ENCODE measurements at places on chromosomes 12 and 14. TPM values are rescaled to one million over a fixed set of nuclear protein-coding genes. Genes with fewer than 3 reads are reported as not detected.

- no peak overlapping the region for H3K27ac ChIP-seq
- H3K4me1 ChIP-seq: peaks cover 5% of the 10 kb centered on the region
- no peaks in the 10 kb centered on the region for H3K36me3 ChIP-seq
- no peak for DNase-seq
Measured at GRCh38 chr12:52210186-52210924, 18.5 kb upstream of the KRT80 start.

Gene HOXC6
- total RNA-seq: not detected

DNA sequence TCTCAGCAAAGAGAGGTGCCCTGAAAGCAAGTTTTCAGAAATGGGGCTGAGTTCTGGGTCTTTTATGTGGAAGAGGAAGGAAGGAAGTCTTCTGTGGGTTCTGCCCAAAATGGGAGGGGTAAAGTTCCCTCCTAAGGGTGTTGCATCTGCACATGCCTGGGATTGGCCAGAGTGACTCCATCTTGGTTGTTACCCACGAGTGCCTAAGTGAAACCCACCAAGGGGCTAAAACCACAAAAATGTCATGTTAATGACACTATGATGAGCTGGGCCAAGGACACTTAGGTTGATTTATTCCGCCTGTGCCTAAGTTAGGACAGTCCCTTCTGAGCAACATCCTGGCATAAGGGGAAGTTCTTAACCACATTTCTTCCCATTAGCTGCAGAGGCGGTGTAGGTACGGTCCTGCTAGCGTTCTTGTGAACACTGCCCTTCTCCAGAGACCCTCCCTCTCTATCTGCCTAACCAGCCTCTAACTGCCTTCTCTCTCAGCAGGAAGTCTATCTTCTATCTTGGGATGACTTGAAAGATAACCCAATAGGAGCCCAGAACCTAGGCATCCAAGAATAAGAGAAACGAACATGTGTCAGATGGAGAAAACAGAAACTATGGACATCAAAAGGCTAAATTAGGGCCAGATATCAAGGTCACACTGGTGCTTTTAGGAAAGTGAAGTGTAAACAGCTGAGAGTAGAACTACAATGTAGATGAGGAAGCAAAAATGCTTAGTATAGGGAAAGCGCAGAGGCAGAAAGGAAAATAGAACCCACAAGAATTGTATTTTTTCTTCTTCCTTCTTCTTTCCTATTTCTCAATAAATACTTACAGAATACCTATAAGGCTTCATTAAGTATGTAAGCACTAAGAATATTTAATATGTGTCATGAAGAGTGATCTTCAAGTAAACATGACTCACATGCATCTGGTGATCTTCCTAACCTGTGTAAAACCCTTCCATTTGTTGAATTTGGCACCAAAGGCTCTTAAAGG lies 104.2 kb upstream of the AMN1 start:
- no peaks in the 10 kb centered on the region for H3K27me3 ChIP-seq
- H3K4me1 ChIP-seq: no peaks in the 10 kb centered on the region
- no peak overlapping the region for H3K4me3 ChIP-seq
- H3K27ac ChIP-seq: no peak overlapping the region

DNA sequence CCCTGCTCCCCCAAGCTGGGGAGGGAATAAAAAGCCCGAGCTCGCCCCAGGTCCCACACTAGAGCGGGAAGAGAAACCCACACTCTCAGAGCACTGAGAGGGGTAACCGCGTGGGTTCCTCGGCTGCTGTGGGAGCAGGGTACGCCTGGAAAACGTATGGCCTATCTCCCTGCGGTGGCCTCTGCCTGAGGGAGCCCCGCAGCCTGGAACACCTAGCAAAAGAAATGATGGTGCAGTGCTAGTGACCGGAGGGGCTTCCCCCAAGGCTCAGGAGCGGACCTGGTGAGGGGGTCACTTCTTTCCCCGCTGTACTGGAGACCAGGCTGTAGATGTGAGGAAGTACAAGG lies 2.5 kb upstream of the OR4N2 start:
- H3K4me1 ChIP-seq: no peaks in the 10 kb centered on the region
- no peak overlapping the region for H3K27ac ChIP-seq
- no peak for DNase-seq
- H3K36me3 ChIP-seq: no peaks in the 10 kb centered on the region
- H3K27me3 ChIP-seq: no peaks in the 10 kb centered on the region

- H3K4me1 ChIP-seq: peaks cover 45% of the 10 kb centered on the region
- no peaks in the 10 kb centered on the region for H3K36me3 ChIP-seq
- H3K4me3 ChIP-seq: no peak overlapping the region
- H3K27me3 ChIP-seq: no peaks in the 10 kb centered on the region
- no peak for DNase-seq
Measured at GRCh38 chr12:108304633-108305032, 34.5 kb downstream of the CMKLR1 start.

Gene DEGS2
- 19.9 TPM for total RNA-seq

DNA sequence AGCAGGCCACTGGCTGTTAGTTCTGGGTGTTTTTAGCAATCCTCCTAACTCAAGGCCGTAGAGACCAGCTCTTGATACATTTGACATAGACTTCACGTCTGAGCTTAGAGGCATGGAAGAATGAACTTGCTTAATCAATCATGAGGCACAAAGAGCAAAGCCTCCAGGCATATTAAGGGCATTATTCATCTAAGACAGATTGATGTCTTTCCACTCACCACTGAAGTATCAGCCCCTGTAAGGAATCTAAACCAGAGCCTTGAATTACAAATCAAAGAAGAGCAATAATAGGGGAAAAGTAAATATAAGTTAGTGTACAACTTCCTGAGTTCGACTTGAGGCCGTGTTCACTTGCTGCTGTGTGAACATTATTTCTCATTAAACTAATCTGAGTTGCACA lies 1470.7 kb downstream of the AACS start:
- no peak overlapping the region for H3K27ac ChIP-seq
- no peaks in the 10 kb centered on the region for H3K27me3 ChIP-seq

DNA sequence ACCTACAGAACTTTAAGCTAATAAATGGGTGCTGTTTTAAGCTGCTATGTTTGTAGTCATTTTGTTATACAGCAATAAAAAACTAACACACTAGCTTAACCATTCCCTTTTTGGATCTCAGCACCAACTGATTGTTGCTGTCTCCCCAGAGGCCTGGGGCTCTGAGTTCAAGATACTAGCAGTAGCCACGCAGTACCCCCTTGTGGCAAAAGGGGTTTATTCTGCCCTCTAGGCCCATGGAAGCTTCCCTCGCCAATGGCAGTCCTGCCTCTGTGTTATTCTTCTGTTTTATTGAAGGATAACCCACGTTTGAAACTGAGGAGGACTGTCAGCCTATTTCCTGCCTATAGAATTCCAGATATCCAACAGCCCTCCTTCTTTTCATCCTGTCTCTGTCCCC lies 455.3 kb upstream of the ATP2B1 start:
- H3K4me3 ChIP-seq: no peak overlapping the region
- DNase-seq: no peak
- H3K4me1 ChIP-seq: no peaks in the 10 kb centered on the region
- no peaks in the 10 kb centered on the region for H3K36me3 ChIP-seq
- H3K27me3 ChIP-seq: no peaks in the 10 kb centered on the region

- no peaks in the 10 kb centered on the region for H3K4me1 ChIP-seq
- H3K27me3 ChIP-seq: no peaks in the 10 kb centered on the region
- H3K36me3 ChIP-seq: no peaks in the 10 kb centered on the region
- DNase-seq: no peak
- H3K27ac ChIP-seq: no peak overlapping the region
Measured at GRCh38 chr14:83019744-83020414, 1486.2 kb upstream of the SEL1L start.

Gene TMTC1
- total RNA-seq: 63.8 TPM

DNA sequence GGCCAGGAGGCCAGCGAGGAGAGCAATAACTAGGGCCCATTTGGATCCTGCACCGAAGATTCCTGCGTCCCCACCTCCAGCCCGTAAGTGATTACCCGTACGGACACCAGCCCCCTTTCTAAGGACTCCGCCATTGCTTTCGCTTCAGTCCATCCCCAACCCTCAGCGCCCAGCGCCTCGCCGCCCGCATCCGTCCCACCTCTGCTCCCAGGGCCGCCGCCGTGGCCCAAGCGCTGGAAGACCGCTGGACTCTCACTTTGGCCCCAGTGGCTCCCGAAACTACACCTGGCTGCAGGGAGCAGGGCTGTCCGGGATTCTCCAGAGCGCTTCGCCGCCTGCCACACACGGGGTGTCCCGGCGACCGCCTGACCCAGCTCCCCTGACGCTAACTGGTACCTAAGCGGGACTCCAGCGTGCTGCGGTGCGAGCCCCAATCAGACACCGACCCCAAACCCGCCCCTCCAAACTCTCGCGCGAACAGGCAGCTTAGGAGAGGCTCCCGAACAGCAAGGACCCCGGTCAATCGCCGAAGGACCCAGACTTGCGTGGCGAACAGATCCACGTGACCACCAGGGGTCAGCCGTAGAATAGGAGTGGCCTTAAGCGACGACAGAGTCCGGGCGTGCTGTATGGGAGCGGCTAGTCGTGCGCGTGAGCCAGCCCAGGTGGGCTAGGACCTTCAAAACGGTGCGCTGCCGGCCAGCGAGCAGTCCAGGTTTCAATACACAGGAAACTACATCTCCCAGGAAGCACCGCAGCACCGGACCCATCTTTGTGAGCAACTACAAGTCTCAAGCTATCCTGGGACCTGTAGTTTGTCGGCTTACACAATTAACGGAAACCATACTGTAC lies at the start of gene CNPY2:
Gene CNPY2 (minus strand): TSS at position 367 of the 852 bp plus-strand sequence. CDS start 771 bp downstream, outside the sequence.
- H3K4me3 ChIP-seq: peak within 1 kb of the TSS; percentile 81
- H3K27me3 ChIP-seq: no peaks in the 10 kb centered on the region
- peak within 1 kb of the TSS; percentile 78 for H3K27ac ChIP-seq
- DNase-seq: no peak
- H3K36me3 ChIP-seq: peaks cover 23% of the 10 kb centered on the region

DNA sequence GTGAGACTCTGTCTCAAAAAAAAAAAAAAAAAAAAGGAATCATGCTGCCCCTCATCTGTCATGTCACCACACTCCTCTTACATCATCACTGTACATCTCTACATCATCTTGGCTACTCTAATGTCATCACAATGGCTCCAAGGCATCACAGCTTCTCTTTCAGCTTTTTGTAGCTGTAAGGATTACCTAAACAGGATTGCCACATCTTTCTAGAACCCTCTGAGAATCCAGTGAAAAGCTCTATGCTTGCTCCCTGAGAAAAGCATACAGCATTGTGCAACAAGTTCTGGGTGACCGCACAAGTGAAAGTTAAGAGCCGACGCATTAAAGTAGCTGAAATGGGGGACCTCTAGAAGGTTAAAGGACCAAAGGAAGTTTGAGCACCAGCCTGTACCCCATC lies 272.5 kb downstream of the C12orf50 start:
- H3K27me3 ChIP-seq: no peaks in the 10 kb centered on the region
- H3K27ac ChIP-seq: no peak overlapping the region

DNA sequence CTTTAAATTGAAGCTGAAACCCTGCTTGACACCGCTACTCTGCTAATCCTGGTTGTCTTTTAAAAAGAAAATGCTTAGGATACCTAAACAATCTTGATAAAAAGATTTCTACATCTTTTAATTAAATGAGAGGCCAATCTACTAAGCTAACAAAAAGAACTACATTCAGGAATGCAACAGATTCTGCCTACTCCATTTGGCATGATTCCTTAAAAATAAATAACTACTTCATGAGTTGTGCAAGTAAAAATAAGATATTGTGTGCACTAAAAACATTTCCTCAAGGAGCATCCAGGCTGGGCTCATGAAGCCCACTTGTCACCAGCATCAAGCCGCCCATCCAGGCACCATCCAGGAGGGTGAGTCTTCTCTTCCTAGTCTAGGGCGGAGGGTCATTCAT lies 197.5 kb downstream of the PAX9 start:
- H3K36me3 ChIP-seq: no peaks in the 10 kb centered on the region
- DNase-seq: no peak
- no peaks in the 10 kb centered on the region for H3K27me3 ChIP-seq
- no peak overlapping the region for H3K27ac ChIP-seq

Gene SOAT2
- total RNA-seq: 0.74 TPM

DNA sequence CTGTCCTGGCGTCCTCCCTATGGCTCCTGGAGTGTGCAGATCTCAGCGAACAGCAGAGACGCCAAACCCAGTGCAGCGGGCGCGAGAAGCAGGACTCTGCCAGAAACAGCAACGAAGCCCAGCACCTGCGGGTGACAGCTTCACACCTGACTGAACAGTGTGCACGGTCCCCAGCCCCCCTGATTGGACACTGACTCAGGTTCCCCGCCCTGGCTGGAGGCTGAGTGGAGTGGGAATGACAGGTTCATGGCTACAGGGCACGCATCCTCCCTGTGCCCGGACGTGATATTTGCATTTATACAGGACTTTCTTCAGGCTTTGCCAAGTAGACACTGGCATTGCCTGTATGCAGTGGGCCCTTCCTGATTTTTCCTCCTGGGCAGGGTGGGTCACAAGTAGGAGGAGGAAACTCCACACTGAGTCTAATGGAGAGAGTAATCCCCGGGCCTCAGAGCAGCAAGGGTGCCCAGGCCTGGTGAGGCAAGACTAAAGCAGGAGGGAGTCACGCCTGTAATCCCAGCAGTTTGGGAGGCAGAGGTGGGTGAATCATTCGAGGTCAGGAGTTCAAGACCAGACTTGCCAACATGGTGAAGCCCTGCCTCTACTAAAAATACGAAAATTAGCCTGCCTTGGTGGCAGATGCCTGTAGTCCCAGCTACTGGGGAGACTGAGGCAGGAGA lies 71.6 kb downstream of the ASCL4 start:
- peaks cover 18% of the 10 kb centered on the region for H3K4me1 ChIP-seq
- no peak overlapping the region for H3K27ac ChIP-seq
- peaks cover 12% of the 10 kb centered on the region for H3K27me3 ChIP-seq
- DNase-seq: no peak
- no peaks in the 10 kb centered on the region for H3K36me3 ChIP-seq

GRCh38 chr12:60830381-60830780 lies 1234.6 kb downstream of the SLC16A7 start:
- no peak for DNase-seq
- no peak overlapping the region for H3K4me3 ChIP-seq
- H3K36me3 ChIP-seq: no peaks in the 10 kb centered on the region
- H3K27me3 ChIP-seq: no peaks in the 10 kb centered on the region

Gene CCND2
- 57.5 TPM for total RNA-seq

Gene MORN3
- total RNA-seq: not detected

- no peak overlapping the region for H3K4me3 ChIP-seq
- H3K4me1 ChIP-seq: peaks cover 22% of the 10 kb centered on the region
- no peak for DNase-seq
- no peaks in the 10 kb centered on the region for H3K36me3 ChIP-seq
- H3K27me3 ChIP-seq: no peaks in the 10 kb centered on the region
Measured at GRCh38 chr12:55703901-55704761, 3.6 kb downstream of the ITGA7 start.

GRCh38 chr14:104217486-104218360 lies 79.3 kb downstream of the KIF26A start:
- H3K36me3 ChIP-seq: no peaks in the 10 kb centered on the region
- peaks cover 4% of the 10 kb centered on the region for H3K27me3 ChIP-seq
- H3K4me3 ChIP-seq: no peak overlapping the region
- H3K27ac ChIP-seq: no peak overlapping the region

Gene KLHL33
- total RNA-seq: 1.2 TPM

GRCh38 chr12:27657296-27657695 lies 39.0 kb upstream of the REP15 start:
- H3K36me3 ChIP-seq: peaks cover 36% of the 10 kb centered on the region
- H3K27me3 ChIP-seq: no peaks in the 10 kb centered on the region
- no peaks in the 10 kb centered on the region for H3K4me1 ChIP-seq
- DNase-seq: no peak
- no peak overlapping the region for H3K4me3 ChIP-seq

GRCh38 chr14:93155667-93156066 lies 29.0 kb downstream of the MOAP1 start:
- no peaks in the 10 kb centered on the region for H3K27me3 ChIP-seq
- H3K27ac ChIP-seq: no peak overlapping the region
- DNase-seq: no peak
- no peak overlapping the region for H3K4me3 ChIP-seq
- no peaks in the 10 kb centered on the region for H3K36me3 ChIP-seq
- peaks cover 6% of the 10 kb centered on the region for H3K4me1 ChIP-seq

Measured in vagina (tissue), 2 donors.